ENCODE measurements at places on chromosomes 6 and 20.

DNA sequence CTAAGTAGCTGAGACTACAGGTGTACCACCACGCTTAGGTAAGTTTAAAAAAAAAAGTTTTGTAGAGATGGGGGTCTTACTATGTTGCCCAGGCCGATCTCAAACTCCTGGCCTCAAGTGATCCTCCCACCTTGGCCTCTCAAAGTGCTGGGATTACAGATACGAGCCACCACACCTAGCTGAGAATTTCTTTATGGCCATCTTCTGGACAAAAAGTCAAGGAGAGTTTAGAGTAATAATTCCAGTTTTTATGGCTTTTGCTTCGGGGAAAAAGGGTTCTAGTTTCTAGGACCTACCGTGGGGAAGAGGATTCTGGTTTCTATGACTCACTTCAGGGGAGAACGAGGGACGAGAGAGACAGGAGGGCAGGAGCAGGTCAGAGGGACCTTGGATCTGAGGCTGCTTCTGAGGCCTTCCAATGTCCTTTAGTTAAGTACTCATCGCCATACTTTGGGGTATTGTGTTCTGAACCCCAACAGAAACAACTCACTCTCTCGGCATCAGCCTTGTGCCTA lies 69.3 kb upstream of the IER3 start:
- no peak for DNase-seq

- no peak for DNase-seq
These were observed 27.5 kb upstream of the CEP85L start for GRCh38 chr6:118678866-118679265.

GRCh38 chr20:17735959-17736621 lies 36.3 kb downstream of the BANF2 start:
- no peak for DNase-seq

GRCh38 chr6:21898107-21898796 lies 304.7 kb downstream of the SOX4 start:
- DNase-seq = no peak

DNA sequence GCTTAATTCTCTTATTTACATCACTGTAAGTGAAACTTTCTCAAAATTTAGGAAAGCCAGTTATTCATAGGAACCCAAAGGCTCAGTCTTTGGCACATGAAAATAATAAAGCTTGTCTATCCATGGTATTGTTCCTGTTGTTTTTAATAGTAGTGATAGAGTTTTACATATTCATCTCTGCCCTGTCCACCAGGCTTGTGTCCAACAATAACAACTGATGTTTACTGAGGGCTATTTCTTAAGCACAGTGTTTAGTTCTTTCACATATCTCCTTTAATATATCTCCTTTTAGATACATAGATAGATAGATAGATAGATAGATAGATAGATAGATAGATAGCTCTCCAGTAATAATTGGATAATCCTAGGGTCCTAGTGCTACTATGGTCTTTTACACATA lies 34.2 kb downstream of the FOXQ1 start:
- no peak for DNase-seq

GRCh38 chr20:24702501-24703283 lies 233.3 kb downstream of the SYNDIG1 start:
- DNase-seq = no peak

- no peak for DNase-seq
These were observed 513.2 kb upstream of the MAN1A1 start for GRCh38 chr6:119862719-119863118.

- DNase-seq = no peak
These were observed 28.2 kb downstream of the ISM1 start for GRCh38 chr20:13249118-13249797.

GRCh38 chr6:156457601-156458000 lies 319.6 kb upstream of the ARID1B start:
- no peak for DNase-seq

- peak; percentile 38 for DNase-seq
These were observed 660 bp upstream of the TFB1M start for GRCh38 chr6:155314773-155315515.

DNA sequence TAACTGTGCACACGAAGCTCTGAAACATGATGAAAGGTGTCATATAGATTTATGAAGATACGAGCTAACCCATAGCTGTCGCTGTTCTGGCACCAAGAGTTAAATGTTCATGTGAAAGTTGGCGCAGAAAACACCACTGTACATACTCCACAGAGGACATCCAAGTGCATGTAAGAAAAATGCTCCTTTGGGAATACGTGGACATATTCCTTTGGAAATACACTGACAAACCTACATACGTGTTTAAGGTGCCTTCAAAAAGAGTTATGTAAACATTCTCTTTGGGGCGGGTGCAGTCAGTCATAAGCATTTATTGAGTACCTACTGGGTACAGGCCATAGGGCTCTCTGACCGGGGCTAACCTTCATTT lies 723 bp upstream of the ARID1B start:
- no peak for DNase-seq

GRCh38 chr6:25351485-25351884 lies 72.3 kb downstream of the CARMIL1 start:
- no peak for DNase-seq

GRCh38 chr6:84867521-84867920 lies 103.1 kb upstream of the TBX18 start:
- DNase-seq = no peak

DNA sequence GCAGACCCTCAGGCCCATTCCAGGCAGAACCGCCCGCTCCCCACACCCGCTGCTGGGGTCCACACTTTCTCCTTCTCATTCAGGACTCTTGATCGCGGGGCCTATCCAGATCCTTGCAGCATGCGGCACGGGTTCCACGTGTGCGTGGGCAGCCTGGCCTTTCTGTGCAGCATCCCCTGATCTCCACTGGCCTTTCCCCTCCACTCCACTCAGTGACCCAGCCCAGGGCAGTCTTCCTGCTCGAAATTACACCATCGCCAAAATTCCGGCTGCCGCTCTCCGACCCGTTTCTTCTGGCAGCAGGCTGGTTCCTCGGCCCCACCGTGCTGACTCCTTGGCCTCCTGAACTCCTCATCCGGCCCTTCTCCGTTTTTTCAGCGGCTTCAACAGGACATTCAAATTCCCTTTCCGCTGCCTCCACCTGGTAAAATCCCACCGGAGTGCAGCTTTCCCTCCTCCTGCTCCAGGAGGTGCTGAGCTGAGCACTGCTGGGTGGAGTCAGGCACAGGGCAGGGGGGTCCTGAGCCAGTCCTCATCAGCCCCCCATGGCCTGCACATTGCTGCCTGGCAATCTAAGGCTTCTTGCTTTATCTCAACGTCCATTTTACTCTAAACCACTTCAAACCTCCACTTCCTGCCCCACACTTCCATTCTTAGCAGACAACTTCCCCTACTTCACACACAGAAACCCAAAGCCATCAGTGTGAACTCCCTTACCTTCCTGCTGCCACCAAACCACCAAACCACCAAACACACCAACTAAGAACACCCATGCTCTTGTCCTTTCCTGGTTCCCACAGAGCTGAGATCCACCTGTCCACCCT lies 9.0 kb downstream of the SFT2D1 start:
- DNase-seq = no peak

GRCh38 chr20:62625921-62626547 lies 16.3 kb upstream of the SLCO4A1 start:
- DNase-seq = no peak

DNA sequence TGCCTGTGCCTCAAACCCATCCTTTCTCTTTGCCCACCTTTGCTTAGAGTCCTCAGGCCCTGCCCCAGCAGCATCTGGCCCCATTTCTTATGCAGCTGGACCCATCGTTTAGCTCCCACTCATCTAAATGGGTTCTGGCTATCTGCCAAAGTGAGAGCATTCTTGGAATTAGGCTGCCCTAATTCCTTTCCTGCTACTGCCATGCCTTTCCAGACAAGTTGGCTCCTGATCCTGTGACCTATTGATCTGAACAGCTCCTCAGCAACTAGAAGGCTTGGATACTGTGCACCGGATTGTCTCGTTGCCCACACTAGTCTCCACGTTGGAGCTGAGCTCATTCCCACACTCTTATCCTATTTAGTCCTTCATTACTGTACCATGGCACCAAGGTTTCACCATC lies 22.9 kb downstream of the DZANK1 start:
- DNase-seq = no peak

DNA sequence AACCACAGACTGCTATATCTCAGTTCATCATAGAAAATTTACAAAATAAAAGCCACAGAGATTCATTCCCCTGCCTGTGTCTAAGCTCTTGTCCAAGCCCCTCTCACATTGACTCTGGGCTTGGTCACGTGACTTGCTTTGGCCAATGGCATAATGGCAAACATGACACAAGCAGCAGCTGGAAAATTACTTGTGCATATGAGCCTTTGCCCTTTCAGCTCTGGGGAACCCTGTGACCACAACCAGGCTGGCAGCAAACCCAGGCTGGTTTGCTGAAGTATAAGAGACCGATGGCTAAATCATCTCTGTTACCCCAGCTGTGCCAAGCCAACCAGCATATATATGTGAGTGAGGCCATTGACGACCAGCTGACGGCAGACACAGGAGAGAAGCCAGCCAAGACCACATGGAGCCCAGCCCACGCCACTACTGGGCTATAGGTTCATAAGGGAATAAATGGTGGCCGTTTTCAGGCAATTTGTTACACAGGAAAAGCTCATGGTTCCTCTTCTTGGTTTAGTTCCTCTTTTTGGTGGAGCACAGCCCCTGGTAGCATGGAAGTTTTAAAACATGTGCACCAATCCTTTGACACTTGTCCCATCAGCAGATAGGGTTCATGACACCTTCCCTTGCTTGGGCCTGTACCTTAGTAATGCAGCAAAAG lies 31.8 kb upstream of the RSPO4 start:
- DNase-seq = no peak

- no peak for DNase-seq
These were observed 4.8 kb downstream of the PIM1 start for GRCh38 chr6:37174515-37175331.

DNA sequence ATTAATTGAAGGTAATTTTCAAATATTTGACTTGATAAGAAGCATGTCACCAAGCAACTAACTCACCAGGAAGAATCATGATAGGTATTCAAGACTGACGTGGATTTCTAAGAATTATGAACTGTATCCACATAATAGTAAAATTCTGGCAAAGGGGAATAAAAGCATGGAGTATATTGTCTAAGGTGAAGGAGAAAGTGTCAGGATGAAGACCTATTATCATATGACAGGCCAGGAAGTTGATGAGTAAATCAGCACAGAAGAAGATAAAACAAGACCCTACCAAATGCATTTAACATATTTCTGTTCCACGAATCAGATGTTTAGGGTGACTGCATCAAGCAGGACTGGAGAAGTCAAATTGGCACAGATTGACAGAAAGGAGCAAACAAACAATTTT lies 362.7 kb upstream of the MMS22L start:
- DNase-seq = no peak

DNA sequence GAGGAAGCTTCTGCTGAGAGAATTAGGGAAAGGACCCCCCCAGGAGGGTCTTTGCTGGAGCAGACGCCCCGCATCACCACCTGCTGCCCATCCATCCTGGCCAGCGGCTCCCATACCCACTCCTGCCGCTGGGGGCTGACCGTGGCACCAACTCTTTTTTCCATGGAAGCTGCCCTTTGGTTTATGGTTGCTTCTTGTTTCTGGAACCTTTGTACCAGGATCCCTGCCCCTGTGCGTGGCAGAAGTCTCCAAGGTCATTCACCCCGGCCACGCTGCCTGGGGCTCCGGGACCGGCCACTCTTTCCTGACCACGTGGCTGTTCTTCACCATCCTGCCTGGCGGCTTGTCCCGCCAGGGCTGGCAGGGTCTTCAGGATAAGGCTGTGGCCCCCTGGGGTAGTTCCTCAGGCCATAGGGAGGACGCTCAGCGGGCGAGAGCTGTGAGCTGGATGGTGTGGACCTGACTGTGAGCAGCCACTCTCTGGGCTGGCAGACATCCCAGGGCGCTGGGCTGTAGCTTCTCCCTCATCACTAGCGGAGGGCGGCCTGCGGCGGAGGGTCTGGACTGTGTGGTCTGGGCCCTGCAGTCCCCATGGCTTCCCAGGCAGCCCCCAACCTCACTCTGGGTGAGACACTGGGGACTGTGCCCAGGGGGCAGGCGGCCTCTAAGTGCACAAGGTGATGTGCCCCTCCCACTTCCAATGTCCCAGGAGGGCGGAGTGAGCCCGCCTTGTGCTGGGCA lies 22.8 kb upstream of the RBBP8NL start:
- no peak for DNase-seq

GRCh38 chr6:153028963-153029362 lies 26.5 kb upstream of the MTRF1L start:
- no peak for DNase-seq

DNA sequence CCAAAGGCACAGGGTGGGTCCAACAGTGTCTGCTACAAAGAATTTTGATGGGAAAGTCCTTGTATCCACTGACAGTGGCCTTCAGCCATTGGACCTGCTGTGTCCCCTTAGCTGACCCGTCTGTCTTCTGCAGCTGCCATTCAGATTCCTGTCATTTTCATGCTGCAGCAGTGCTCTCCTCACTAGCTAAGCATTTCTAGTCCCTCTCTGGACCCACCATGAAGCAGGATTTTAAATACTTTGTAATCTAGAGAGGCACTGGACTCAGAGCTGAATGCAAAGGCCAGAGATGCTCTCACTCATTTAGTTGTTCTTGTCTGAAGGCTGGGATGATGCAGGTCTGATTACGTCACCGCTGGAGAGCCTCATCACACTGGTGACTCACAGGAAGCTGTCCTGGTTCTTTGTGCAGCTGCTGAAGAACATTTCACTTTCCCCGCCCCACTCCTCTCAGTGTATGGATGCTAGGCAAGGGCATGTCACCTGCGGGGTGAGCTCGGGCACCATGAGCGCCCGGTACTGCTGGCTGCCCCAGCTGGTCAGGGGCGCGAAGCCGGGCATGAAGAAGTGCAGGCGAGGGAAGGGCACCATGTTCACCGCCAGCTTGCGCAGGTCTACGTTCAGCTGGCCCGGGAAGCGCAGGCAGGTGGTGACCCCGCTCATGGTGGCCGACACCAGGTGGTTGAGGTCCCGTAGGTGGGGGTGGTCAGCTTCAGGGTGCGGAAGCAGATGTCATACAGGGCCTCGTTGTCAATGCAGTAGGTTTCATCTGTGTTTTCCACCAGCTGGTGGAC lies 19.4 kb upstream of the TUBB2A start:
- peak; percentile 29 for DNase-seq

All from activated T-helper 9 cell treated with anti-CD3 and anti-CD28 coated beads, Interleukin-2, amount 50 U/mL, for 16 hours (primary cell).